ENCODE measurements at places on chromosomes 16 and 17.
A peak's percentile ranks its signal among the peaks of the same experiment; 100 is the strongest.

DNA sequence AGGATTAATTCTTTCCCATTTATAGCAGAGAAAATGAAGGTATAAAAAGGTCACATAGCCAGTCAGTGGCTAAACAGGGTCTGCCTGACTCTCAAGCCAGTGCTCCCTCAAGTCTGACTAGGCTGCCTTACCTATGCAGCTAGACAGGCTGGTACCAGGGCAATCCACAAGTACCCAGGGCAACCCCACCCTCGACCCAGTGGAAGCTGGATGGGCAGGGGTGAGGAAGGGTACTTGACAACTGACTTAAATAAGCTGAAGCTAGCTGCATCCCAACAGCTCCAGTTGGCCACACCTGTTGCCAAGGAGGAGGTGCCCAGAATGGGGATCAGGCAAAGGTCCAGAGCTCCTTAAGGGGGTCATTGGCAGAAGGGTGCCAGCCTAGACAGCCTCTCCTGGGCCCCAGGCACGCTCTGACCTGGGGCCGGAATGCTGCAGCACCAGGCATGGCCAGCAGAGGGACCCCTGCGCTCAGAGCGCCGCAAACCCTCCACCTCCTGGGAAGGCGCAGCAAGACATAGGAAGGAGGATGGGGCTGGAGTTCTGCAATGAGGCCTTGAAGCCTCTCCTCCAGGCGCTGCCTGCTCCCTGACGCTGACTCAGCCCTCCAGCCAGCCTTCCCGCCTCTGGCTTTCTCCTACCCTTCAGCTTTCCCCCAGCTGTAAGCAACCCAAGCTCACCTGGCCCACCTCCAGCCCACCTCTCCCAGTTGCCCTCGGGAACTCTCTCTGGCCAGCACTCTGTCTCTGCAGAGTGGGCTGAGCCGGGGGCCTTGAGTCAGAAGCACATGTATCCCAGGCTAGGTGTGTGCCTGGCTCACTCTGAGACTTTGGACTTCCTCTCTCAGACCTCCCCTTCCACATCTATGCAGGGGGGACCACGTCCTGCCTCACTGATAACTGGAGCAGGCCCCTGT is 28.8 kb downstream of the MPP2 start:
- peak; percentile 91 for DNase-seq

- DNase-seq: no peak
Measured at GRCh38 chr17:77153999-77154586, 13.3 kb downstream of the SEC14L1 start.

- DNase-seq: no peak
Measured at GRCh38 chr17:45413498-45413923, 19.2 kb downstream of the ARHGAP27 start.

DNA sequence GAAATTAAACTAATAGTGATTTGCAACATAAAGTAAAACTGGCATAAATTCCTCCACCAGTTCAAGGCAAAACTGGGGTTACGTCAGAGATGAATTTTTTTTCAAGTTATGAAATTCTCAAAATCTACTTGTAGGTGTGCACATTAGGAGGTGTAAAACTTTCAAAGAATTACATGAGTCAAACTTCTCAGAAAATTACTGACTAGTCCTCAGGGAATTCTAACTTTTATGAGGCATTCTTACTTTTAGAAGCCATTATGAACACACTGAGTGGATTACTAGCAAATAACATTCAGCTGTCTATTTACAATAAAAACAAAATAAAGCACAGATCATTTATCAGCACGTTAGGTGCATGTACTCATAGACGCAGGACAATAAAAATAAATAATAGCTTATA is 348.7 kb downstream of the CDH11 start:
- DNase-seq: peak; percentile 41

- no peak for DNase-seq
Measured at GRCh38 chr17:80382956-80383355, 32.0 kb upstream of the ENDOV start.

DNA sequence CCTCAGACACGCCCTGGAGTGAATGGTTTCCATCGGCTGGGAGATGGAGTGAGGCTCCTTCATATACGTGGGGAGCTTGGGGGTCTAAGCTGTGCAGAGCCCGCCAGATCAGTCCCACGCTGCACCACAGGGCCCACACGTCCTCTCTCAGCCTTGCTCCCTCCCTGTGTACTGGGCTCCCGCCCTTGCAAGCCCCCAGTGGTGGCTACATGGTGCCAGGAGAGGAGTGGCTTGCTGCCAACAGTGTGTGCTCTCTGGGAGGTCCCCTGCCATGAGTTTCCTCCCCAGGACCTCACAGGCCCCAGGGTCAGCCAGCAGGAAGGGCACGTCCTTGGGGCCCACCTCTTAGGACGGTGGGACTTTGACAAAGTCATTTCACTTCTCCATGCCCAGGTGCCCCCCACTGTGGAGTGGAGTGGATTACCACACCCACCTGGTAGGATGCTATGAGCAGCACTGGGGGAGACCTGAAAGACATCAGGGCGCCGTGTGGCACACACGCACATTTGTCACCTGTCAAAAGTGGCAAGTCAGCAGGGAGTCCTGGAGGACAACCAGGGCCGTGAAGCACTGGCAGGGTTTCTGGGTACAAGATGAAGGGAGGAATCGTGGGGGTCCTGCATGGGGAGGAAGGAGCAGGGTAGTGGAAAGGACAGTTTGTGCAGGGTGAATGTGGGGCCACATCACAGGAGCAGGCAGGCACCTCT is 13.7 kb downstream of the SLC5A10 start:
- no peak for DNase-seq

DNA sequence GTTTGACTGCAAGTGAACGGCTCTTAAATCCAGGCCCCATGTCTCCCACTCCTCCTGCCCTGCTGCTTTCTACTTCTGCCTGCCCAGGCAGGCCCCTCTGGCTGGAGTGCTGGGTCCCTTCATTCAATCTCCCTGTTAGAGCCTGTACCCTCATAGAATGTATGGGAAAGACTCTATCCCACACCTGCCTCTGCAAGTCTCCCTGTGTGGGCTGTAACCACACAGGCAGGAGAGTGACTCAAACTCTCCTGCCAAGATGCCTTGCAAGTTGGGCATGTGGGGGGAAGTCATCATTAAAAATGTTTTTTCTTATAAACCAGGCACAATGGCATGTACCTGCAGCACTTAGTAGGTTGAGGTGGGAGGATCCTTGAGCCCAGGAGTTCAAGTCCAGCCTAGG is 77.5 kb downstream of the PLXDC1 start:
- no peak for DNase-seq

DNA sequence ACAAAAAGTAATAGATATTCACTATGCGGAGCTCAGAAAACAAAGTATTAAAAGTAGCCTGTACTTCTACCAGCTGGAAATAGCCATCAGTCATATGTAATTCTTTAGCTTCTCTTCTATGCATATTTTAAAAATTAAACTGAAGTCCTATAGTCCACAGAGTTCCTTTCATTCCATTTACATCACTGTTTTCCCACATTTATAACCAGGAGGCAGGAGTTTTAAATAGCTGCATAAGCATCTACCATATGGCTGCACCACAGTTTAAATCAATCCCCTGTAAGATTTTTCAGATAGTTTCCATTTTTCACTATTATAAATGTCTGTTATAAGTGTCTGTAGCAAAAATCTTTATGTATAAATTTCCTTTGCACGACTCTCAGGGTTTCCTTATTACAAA is 45.1 kb downstream of the ZFHX3 start:
- DNase-seq: peak; percentile 75

DNA sequence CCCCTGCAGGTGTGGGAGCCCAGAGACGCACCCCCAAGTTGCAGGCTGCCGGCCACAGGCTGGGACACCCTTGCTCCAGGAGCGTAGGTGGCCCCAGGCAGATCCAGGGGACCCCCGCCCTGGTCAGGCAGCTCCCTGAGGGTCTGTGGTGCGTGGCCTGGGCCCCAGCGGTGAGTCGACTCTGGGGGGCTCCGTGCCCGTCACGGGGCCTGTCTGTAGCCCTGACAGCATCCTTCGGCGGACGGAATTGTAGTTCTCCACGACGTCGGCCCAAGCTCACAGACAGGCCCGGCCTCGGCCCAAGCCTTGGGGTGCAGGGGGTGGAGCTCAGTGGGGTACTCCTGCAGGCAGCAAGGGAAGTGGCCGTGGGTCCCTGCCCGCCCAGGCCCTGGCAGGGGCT is 82.9 kb downstream of the LMF1 start:
- no peak for DNase-seq

DNA sequence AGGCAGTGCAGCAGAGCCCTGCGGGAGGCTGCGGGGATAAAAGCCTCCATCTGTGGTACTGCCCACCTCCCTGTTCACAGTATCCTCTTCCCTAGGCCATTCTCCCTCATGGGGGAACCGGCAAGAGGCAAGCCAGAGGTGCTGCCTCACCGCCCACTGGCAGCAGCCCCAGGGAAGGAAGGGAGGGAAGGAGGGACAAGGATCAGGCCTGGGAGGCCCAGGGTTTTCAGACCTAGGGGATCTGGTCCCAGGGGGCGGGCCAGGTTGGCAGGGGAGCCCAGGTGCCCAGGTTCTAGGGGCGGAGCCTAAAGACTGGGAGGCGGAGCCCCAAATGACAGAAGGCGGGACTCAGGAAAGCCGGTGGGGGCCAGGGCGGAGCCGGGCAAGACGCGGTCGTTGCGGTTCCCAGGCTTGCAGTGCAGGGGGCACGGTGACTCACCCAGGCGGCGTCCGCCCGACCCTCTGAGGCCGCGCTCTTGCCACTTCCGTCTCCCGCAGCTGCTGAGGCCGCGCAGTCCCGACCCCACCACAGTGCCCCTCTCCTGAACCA is 3.0 kb upstream of the MTMR4 start:
- no peak for DNase-seq

DNA sequence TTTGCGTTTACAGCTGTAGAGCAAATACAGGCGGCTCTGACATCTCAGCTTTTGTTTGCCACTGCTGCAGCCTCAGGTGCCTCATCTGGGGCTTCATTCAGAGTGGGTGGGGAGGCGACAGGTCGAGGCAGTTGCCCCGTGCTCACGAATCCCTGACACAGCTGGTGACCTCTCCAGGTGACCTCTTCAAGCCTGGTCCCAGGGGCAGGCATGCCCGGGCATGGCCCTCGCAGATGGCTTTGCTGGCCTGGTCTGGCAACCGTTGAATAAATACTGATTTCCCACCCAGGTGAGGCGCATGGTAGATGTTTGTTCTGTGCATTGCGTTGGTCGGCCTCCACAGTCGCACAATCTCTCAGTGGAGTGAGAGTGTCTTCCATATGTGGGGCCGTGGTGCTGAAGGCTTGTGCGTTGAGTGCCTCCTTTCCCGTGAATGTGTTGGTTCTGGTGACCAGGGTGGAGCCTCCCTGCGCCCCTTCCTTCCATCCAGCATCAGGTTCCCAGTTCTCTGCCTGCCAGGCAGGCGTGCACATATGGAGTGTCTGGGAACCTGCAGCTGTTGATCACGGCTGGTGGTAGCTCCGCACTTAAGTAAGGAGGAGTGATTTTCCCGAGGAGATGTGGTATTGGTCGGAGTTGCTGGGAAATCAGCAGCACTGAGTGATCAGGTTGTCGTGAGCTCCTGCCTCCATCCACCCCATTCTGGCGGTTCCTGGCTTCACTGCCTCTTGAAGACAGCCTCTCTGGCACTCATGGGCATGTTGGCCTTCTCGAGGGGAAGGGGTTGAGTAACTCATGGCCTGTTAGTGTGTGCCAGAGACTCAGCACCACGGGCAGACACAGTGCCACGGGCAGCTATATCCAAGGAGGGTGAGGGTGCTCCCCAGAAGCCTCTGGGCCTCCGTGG is 149.7 kb downstream of the RPTOR start:
- DNase-seq: no peak

DNA sequence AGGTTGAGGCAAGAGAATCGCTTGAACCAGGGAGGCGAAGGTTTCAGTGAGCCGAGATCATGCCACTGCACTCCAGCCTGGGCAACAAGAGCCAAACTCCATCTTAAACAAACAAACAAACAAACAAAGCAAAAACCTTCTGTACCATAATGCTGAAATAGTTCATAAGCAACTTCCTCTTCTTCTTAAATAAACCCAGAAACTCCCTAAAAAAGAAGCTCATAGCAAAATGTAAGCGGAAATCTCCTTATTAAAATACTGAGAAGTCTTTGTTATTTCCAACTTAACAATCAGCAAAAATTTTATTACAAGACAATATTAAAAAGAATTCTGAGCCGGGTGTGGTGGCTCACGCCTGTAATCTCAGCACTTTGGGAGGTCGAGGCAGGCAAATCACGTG is 82.8 kb downstream of the FBXL20 start:
- no peak for DNase-seq

DNA sequence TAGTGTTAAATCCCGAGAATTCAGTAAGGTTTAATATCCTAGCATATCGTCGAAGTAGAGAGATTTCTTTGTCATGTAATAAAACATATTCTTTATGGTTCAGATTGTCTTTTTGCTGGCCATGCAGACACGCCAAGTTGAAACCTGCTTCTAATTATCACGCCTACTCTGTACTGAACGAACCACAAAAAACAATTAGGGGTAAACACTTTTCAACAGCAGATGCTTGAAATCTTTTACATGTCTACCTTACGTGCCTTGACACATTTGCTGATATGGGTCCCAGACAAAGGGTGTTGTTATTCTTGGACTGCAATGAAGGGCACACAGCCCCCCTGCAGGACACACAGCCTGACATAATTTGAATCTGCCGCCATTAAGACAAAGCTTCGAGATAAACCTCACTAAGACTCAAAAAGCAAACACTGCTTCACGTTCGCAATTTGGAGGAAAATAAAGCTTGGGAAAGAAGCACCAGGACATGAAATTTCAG is 13.3 kb downstream of the WIPI1 start:
- peak; percentile 69 for DNase-seq

GRCh38 chr17:49817993-49818392 is 29.5 kb downstream of the KAT7 start:
- no peak for DNase-seq

GRCh38 chr16:82623241-82623640 is 3.5 kb upstream of the CDH13 start:
- peak; percentile 22 for DNase-seq

- DNase-seq: no peak
Measured at GRCh38 chr17:4317610-4318009, 48.9 kb downstream of the UBE2G1 start.

- DNase-seq: peak; percentile 89
Measured at GRCh38 chr16:1533443-1533951, at the start of gene TMEM204. TMEM204 (plus strand) TSS chr16:1533666; CDS start chr16:1534276, 610 bp downstream.

- no peak for DNase-seq
Measured at GRCh38 chr16:13920510-13920818, 510 bp downstream of the ERCC4 start.

- DNase-seq: no peak
Measured at GRCh38 chr16:89168381-89169189, 3.0 kb upstream of the CDH15 start.

DNA sequence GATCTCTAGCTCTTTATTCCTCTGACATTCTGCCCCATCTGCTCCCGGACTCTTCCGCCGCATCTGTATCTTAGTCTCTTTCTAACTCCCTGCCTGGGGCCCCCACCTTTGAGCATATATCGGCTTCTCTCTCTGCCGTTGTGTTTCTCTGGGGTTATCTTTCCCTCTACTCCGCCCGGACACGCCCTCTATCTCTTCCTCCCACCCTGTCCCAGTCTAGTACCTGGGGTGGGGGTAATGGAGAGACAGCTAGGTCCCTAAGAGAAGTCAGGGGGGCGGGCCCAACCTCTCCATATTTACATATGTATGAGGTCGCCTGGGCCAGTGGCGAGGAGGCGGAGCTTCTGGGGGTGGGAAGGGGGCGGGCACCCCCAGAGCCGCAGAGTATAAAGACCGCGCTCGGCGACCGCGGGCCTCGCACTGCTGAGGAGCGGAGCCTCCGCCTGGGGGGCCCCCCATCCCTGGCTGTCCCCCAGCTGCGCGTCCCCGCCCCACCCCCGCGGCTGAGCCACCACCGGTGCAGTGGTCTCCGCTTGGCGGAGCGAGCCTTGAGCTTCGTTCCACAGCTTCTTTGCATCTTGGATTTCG is at the start of gene ATP1B2:
Gene ATP1B2 (plus strand): TSS at position 418 of the 588 bp plus-strand sequence. CDS start 593 bp downstream, outside the sequence.
- no peak for DNase-seq

Data from AG10803 (cell line).